Fibroblast of pulmonary artery (primary cell): ENCODE measurements at places on chromosomes 4 and X.

DNA sequence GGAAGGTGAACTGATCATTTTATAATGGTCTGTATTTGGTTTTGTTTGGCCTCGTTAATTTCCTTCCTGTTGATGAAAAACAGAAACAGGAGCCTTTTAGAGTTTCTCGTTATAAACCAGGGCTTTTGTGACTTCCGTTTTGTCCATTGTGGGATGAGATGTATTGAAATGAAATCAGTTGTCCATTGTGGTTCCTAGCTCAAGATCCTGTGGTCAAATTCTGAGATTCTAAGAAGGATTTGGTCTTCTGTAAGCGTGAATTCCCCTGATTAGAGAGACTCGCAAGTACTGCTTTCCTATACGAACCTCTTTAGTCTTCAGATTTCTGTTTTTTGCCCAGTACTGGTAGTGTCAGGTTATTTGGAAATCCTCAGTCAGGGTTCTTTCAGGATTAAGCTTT is 101.7 kb downstream of the RAPGEF2 start:
- DNase-seq, result no peak

- no peak for DNase-seq
Observed at GRCh38 chr4:184362396-184362795, 112.0 kb downstream of the IRF2 start.

DNA sequence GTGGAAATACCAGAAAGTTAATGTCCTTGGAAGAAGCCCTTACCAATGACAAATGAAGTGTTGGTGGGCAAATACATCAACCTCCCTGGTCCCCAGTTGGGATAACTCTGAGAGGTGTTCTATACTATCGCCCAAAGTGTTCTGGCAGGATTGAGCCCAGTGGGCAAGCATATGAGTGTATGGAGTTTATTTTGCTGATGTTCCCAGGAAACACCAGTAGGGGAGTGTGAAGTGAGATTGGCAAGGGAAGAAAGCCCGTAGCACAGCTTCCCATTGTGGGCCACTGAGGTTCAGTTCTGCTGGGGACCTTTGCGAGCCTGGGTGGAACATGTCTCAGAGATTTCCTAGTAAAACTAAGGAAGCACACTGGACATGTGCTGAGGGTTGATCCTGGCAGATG is 65.1 kb downstream of the ARHGAP6 start:
- DNase-seq, result no peak

- no peak for DNase-seq
Observed at GRCh38 chr4:19583827-19584569, 667.7 kb upstream of the SLIT2 start.

GRCh38 chr4:154208424-154208823 is 283.2 kb downstream of the DCHS2 start:
- DNase-seq, result no peak
